Fibroblast of villous mesenchyme (primary cell): ENCODE measurements at places on chromosomes 5 and 9.

DNA sequence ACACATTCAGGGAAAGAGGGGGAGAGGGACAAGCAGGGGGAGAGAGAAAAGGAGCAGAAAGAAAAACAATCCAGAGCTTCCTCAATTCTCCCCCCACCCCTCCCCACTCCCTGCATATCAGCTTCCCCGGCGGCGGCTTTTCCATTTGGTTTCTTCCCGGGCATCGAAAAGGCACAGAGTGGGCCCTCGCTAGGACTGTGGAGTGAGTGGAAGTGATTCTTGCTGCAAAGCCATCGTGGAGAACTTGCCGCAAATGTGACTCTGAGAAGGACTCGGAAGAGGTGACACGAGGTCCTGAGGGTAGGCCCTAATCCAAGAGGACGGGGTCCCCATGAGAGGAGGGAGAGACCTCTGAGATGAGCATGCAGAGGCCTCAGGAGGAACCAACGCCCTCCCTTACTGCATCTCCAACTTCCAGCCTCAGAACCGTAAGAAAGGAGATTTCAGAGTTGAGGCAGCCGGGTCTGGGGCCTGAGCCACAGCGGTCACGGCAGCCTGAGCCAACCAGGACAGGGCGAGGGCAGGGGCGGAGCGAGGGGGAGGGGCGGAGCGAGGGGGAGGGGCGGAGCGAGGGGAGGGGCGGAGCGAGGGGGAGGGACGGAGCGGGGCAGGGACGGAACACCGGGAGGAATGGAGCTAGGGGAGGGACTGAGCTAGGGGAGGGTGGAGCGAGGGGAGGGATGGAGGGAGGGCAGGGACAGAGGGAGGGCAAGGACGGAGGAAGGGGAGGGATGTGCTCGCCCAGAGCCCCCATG lies 21.2 kb upstream of the SARDH start:
- DNase-seq = peak; percentile 42

DNA sequence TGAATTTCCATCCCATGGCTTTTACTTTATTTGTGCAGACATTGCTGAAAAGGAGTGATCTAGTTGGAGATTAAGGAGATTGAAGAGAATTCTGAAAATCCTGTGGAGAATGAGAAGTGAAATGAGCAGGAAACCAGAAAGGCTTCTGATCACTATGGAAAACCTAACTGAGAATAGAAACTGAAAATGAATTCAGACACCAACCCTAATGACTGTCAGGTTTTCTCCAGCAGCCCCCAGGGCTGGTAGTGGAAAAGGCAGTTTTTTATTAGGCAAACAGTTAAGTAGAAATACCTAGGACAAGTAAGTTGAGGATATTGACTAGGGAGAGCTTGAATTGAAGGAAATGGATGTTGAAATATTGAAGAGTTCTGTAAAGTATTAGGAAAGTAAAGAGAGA lies 14.7 kb upstream of the ARRDC3 start:
- no peak for DNase-seq

DNA sequence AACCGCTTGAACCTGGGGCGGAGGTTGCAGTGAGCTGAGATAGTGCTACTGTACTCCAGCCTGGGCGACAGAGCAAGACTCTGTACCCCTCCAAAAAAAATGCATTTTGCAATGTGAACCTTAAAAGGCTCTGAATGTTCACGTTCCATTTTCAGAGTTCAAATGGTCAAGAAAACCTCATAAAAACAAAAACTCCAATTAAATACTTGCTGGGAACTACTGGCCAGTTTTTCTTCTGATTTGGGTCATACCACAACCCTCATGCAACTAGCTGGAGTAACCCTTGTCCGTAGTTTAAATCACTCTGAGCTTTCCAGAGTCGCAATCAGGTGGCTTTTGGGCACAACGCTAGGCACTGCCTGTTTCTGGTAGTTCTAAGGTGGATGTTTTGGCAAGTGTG lies 2.3 kb upstream of the OTULINL start:
- peak; percentile 68 for DNase-seq

- no peak for DNase-seq
These were observed 505.6 kb downstream of the MAN2A1 start for GRCh38 chr5:110195288-110195687.

DNA sequence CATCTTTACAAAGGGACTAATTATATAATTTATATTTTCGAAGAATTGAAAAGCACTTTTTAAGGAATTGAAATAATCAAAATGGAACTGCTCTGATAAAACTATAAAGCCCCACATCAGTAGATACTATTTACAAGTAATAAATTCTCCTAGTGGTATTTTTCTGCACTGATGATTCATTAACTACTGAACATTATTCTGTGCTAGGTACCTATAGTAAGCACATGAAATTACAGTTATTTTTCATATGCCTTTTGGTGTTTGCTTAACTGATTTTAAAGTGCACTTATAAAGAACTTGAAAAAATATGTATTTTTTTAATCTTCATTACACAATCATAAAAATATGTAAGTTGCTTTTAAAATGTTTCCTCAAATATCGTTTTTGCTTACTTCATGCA lies 123.0 kb downstream of the MAN2A1 start:
- DNase-seq = no peak

DNA sequence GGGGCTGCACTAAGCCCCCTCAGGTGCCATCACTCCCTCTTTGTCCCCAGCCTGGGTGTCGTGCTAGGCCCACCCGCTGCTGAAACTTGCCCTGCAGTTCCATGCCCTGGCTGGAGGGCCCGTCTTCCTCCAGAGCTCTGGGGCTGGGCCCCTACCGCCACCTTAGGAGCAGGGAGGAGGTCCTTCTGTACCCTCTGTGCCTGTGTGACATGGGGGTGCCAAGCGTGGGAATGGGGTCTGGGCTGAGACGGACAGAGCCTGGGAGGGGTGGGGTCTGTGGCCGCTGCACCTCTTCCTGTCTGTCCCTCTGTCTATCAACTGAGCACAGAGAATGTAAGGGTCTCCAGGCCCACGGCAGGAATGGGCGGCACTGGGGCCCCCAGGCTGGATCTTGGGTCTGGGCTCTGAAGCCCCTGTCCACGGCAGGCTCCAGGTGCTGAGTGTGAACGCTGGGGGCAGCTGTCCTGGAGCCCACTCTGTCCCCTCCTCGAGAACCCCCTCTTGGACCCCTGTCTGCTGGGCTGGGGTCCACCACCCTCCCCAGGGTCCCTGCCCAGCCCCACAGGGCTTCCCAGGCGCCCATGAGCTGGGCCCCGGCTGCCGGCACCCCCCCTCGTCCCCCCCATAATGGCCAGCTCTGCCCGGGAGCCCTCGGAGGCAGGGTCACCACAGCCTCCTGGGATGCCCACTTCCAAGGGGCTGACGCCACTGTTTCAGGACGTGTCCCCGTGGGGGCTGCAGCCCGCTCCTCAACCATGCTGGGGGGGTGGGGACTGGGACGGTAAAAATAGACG lies 15.8 kb upstream of the NRARP start:
- DNase-seq = no peak

GRCh38 chr5:15373151-15373550 lies 126.8 kb upstream of the FBXL7 start:
- DNase-seq = no peak

DNA sequence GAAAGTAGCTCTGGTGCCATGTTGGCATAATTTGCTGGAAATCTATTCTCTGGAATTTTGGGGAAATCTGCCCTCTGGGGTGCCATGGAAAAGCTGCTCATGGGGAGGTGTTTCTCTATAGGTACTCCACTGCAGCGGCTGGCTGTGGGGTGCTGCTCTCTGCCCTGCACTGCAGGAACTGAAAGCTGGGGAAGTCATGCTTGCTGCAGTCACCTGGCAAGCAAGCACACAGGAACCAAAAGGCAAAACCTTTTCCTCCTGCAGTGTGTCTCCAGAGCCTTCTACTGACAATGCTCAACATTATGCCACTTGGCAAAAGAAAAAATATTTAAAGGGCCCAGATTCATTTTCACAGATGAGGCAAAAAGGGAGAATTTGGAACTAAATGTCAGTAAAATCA lies 25.8 kb upstream of the CARNMT1 start:
- DNase-seq = no peak

DNA sequence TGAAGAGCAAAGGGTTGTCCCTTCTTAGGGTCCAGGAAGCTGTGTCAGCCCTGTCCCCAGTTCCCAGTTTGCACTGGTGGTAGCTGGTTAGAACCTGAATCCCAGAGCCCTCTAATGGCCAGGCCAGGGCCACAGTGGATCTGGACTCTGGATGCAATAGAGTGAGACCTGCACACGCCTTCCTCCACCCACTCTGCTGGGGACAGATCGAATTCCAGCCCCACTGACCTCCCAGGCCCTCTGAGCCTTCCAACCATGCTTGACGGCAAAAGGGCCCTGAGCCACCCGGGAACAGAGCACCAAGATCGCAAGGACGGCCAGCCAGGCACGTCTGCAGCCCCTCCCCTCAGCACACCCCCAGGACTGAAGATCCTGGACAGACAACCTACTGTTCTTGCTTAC lies 23.7 kb downstream of the NAIF1 start:
- DNase-seq = no peak

DNA sequence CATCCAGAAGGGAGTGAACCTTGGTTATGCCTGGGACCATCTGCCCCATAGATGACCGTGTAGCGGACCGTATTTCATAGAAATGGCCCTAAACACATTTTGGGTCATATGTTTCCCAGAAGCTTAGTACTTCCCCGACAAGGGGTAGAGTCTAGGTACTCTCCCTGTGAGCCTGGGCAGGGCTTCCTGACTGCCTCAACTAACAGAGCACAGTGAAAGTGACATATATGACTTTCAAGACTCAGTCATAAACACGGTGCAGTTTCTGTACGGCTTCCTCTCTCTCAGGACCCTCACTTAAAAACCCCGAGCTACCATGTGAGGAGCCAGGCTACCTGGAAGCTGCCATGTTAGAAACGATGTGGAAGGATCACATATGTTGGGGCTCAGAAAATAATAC lies 20.9 kb downstream of the C9orf57 start:
- DNase-seq = no peak

GRCh38 chr9:103721056-103721455 lies 373.1 kb upstream of the SMC2 start:
- no peak for DNase-seq

- DNase-seq = no peak
These were observed 848.0 kb downstream of the PTPRD start for GRCh38 chr9:9764821-9765220.

DNA sequence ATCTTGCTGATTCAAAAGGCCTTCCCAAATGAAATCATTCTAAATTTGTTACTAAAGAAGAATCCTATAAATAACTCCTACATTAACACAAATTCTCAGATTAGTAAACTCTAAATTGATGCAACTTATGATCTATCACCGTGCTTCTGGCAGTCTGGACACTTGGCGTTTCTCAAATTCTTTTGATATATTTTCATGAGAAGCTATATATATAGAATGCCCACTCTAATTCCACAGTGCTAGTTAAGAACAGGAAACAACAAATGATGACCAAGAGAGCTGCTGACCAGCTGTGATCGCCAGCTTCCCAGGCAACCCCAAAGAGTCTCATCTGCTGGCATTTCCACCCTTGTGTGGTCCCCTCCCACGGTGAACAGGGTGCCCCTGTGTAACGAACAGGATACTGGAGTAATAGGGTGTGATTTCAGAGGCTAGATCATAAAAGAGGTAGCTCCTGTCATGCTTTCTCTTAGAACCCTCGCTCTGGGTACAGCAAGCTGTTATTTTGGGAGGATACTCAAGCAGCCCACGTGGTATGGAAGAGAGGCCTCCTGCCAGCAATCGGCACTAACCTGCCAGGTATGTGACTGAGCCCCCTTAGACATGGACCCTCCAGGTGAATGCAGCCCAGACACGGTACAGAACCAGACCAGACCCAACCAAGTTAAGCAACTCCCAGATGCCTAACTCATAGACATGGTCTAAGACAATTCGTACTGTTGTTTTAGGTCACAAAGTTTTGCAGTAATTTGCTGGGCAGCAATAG lies 64.7 kb downstream of the CDC14B start:
- peak; percentile 15 for DNase-seq
